Activated CD4-positive, alpha-beta T cell treated with anti-CD3 and anti-CD28 coated beads, Interleukin-2, amount 50 U/mL, for 48 hours (primary cell): ENCODE measurements at places on chromosomes 1 and 21.

DNA sequence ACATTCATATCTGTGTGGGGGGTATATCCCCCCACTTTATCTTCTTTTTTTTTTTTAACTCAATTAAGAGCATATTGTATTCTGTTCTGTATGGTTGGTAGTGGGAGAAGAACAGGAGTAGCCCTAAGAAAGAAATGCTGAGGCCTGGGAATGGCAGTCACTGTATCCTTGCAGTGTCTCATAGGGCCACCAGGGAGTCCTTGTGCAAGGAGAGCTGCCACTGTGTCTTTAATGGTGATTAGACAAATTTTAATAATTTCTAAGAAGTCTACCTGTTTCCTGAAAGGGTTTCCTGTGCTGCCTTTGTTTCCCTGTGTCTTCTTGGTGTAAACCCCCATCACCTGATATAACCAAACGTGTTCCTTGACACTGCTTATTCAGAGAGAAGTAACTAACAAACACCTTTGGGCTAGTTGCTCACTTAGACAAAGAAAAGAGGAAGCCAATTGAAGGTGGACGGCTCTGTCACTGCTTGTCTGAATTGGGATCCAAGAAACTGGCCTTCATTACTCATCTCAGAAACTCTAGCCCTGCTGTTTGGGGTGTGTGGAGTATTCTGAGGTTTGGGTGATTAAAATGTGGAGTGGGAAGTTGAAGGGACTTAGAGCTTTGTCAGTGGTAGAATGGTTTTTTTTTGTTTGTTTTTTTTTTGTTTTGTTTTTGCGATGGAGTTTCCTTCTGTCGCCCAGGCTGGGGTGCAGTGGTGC lies 15.2 kb downstream of the GIPC2 start:
- DNase-seq: no peak

DNA sequence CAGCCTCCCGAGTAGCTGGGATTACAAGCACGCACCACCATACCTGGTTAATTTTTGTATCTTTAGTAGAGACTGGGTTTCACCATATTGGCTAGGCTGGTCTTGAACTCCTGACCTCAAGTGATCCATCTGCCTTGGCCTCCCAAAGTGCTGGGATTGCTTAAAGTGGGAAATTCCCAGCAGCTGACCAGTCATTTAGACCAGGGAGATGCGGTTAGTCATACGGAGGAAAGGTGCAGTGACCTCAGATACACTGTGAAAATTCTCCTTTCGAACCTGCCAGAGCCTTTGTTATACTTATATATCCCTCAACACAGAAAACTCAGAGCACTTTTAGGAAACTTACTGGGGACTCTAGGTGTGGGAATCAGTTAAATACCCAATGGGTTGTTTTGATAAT lies 39.6 kb downstream of the MAP10 start:
- no peak for DNase-seq

DNA sequence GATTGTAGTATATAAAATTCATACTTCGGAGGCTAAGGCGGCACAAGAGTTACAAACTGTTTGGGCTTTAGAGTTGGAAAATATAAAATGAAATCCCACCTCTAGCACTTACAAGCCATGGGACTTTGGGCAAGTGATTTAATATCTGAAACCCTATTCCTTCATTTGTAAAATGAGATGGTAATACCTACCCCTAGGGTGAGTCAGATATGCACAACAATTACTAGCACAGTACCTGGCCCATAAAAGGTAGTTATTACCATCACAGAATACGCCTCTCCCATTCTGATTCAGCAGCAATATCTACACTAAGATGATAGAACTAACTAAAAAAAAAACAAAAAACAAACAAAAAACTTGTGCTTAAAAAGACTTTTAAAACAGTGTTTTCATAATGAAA lies 3.5 kb downstream of the KLHL12 start:
- DNase-seq: no peak

GRCh38 chr1:78839704-78840277 lies 166.7 kb downstream of the ADGRL4 start:
- DNase-seq: no peak

GRCh38 chr1:184242507-184242943 lies 144.3 kb upstream of the C1orf21 start:
- no peak for DNase-seq

- no peak for DNase-seq
These were observed 22.7 kb downstream of the INAVA start for GRCh38 chr1:200917291-200917817.

DNA sequence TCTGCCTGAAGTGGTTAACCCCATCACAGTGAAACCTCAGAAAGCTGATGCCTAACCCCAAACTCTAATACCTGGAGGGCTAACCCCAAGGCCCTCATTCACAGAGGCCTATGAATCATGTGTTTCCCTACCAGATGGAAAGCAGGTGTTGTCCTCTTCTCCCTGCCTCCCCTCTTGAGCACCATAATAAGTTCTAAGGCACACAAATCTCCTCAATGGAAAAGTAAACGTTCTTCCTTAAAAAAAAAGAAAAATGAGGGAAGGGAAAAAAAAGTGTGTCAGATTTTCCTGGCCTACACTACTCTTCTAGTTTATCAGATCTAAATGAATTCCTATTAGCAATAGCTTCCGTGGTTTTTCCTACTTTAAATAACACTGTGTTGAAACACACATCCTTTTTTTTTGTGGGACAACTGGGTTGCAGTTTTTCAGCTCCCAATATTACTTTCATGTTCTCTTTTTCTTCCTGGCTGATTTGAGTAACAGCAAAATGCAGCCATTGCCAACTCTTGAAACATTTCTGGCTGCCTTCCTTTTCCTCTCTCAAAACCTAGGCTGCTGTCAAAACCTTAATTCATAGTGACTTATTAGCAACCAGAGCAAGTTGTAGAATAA lies 43.2 kb downstream of the SLC44A3 start:
- DNase-seq: no peak

- no peak for DNase-seq
These were observed 31.5 kb downstream of the FGGY start for GRCh38 chr1:59328353-59328752.

- no peak for DNase-seq
These were observed 3.8 kb downstream of the DNALI1 start for GRCh38 chr1:37560401-37561132.

GRCh38 chr1:216205176-216205575 lies 218.1 kb downstream of the USH2A start:
- no peak for DNase-seq

- peak; percentile 29 for DNase-seq
These were observed 328 bp downstream of the MYCL start for GRCh38 chr1:39901464-39901713.

DNA sequence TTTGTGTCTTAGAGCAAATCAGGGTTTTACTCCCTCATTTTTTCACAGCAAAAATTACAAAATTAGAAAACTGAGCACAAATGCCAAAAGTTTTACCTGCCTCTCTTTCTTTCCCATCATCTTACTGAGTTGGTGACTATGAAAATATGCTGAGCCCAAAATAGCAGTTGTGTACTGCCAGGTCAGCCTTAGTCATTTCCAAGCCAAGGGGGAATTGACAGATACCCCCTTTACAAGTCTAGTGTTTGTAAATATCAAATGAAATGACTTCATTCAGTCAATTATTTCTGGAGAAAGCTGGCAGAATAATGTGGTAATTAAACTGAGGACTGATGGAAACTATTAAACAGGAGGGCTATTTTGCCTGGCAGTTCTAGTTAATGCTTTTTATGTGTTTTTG lies 11.4 kb upstream of the GORAB start:
- no peak for DNase-seq

GRCh38 chr1:46508757-46509156 lies 19.1 kb downstream of the DMBX1 start:
- no peak for DNase-seq

GRCh38 chr21:37424396-37424795 lies 57.8 kb downstream of the DYRK1A start:
- DNase-seq: no peak

GRCh38 chr1:151593730-151594129 lies 18.1 kb upstream of the SNX27 start:
- no peak for DNase-seq

DNA sequence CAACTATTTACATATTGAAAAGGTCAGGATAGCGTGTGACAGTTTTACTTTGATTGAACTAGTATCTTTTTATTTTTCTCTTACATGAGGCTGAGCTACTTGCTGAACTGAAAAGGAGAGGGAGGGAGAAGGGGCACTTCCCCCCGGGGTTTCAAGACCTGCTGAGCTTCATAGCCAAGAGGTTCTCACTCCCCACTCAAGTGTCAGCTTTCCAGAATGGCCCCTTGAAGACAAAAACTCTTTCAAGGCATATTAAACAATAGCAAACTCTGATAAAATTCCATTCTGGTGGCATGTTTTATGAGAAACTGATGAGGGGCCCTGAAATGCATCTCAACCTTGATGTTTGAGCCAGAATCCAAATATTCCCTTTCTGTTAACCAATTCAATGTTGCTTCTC lies 143.0 kb downstream of the KAZN start:
- no peak for DNase-seq

DNA sequence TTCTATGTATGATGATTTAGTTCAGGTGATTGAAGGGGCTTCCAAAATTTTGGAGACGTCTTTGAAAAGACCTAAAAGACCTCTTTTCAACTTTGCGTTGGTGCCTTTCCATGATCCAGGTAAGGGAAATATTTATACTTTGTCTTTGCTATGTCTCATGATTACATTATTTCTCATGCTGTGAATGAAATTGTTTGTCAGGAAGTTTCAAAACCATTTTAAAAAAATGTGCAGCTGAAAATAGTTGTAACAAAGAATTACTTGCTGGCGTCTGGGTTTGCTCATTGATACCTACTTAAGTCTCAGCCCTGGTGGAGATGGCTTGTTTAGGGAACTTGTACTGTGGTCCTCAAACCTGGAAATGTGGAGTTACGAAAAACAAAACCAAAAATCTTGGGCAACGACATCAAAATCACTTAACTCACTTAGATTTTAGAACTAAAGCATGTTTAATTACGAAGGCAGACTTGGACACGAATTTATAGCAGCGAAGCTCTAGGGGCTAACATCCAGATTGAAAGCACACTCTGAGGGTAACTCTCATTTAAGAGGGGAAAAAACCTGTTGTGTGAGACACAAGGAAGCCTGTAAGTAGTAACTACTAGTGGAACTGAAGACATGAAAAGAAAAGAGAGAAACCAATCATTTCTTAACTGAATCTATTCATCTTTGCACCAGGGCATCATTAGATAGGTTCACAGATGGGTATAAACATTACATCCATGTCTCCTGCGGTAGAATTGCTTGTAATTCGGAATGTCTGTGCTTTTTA lies 924 bp downstream of the HMCN1 start:
- no peak for DNase-seq

GRCh38 chr1:38476850-38477178 lies 382.8 kb downstream of the RRAGC start:
- DNase-seq: no peak

GRCh38 chr1:218529646-218530300 lies 184.6 kb downstream of the TGFB2 start:
- no peak for DNase-seq

- no peak for DNase-seq
These were observed 7.7 kb downstream of the PDZK1IP1 start for GRCh38 chr1:47181955-47182675.

DNA sequence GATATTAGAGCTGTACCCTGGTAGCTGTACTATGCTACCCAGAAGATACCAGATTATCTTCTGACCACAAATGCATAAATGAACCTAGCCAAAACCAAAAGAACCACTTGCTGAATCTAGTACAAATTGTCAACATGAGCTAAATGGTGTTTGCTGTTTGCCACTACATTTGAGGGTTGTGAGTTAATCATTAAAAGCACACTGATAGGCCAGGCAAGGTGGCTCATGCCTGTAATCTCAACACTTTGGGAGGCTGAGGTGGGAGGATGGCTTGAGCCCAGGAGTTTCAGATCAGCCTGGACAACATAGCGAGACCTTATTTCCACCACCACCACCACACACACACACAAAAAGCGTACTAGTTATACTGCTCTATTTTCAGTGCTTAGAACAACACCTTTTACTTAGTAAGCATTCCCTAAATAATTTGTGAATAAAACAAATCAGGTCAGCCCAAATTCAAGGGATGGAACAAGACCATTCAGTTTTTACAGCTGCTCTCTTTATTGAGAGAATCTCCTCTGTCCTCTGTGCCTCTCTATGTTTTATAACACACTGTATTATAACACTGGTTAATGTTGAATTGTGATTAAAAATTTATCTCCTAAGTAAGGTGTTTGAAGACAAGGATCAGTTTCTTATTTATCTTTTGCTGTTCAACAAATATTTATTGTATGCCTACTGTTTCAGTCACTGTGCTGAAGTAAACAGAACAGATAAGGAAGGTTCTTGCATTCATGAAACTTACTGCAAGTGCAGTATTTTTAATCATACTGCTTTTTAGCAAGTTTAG lies 44.0 kb downstream of the MAGI3 start:
- no peak for DNase-seq

GRCh38 chr1:169902751-169903150 lies 9.1 kb upstream of the SCYL3 start:
- no peak for DNase-seq

- DNase-seq: no peak
These were observed 181.2 kb upstream of the GALNT2 start for GRCh38 chr1:229885568-229886495.

DNA sequence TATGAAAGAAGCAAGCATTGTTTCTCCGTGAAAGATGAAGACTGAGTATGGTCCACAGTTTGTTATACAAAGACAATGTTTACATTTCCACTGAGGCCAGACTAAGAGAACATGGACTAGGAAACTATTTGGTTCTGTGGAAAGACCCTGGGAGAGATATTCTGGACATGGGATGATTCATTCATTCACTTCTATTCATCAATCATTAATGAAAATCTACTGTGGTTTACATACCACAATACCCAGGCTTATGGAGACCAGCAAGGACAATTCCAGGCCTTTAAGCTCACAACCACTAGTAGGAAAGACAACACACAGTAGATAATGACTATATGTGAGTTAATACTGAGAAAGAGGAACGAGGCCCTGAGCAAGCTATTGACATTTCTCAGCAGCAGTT lies 125.4 kb downstream of the TBX15 start:
- no peak for DNase-seq

GRCh38 chr1:12424793-12425192 lies 193.2 kb downstream of the DHRS3 start:
- DNase-seq: no peak

GRCh38 chr1:211605603-211606331 lies 26.8 kb upstream of the SLC30A1 start:
- DNase-seq: no peak

- peak; percentile 41 for DNase-seq
These were observed 506 bp downstream of the SSX2IP start for GRCh38 chr1:84689514-84690396.

GRCh38 chr1:203103216-203103615 lies 17.4 kb upstream of the MYOG start:
- DNase-seq: no peak

DNA sequence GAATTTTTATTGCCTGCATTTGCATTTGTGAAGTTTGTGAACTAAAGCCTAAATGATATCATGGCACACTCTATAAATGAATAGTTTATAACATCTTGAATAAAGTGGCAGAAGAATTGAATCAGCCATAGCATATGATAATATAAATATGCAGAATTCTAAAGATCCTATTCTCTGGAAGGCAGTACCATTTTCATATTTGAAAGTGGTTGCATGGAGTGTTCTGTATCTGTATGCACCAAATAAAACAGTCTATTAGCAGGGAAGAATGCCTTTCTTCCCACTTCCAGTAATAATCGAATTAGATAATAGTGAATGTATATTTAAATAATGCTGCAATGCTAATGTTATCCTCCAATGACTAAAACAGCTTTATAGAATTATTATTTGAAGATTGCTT lies 57.9 kb upstream of the TRIM67 start:
- no peak for DNase-seq

- no peak for DNase-seq
These were observed 16.8 kb downstream of the RRP1 start for GRCh38 chr21:43806017-43806710.
